ENCODE measurements at places on chromosomes 2 and 18.

DNA sequence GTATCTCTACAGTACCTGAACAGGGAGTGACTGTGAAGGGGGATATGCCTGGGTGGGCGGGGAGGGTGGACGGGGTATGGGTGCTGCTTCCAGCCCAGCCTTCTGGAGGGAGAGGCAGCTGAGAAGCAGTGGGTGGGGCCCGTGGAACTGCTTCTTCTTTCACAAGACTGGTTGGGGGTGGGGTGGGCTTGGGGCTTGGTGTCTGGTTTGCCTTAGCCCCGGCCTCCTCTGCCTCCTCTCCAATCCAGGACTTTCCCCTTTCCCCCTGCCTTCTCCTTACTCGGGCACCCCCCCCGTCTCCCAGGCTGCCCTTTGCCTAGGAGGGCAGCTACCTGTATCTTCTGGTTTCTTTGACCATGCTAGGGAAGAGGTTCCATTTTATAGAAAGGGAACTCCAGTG lies 233.4 kb downstream of the DYSF start:
- DNase-seq, result no peak

DNA sequence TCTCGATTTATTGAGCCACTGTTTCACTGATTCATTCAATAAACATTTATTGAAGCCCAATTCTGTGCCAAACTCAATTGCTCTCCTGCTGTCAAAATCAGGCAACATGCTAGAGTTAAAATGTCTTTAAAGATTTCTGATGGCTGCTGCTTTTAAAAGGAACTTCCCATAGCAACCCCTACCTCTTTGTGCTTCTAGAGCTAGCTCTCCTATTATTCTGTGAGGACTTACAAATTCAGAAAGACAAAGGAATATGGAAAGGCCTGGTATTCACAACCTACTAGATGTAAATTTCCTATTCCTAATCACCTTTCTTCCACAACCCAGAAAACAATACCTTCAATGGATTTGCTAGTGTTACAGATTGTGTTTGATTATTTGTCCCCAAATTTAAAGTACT lies 395.5 kb downstream of the NRXN1 start:
- DNase-seq, result no peak

- DNase-seq, result no peak
These were observed 3.5 kb downstream of the RBM43 start for GRCh38 chr2:151258121-151258520.

GRCh38 chr2:177909962-177910361 lies 162.6 kb downstream of the PDE11A start:
- DNase-seq, result no peak

DNA sequence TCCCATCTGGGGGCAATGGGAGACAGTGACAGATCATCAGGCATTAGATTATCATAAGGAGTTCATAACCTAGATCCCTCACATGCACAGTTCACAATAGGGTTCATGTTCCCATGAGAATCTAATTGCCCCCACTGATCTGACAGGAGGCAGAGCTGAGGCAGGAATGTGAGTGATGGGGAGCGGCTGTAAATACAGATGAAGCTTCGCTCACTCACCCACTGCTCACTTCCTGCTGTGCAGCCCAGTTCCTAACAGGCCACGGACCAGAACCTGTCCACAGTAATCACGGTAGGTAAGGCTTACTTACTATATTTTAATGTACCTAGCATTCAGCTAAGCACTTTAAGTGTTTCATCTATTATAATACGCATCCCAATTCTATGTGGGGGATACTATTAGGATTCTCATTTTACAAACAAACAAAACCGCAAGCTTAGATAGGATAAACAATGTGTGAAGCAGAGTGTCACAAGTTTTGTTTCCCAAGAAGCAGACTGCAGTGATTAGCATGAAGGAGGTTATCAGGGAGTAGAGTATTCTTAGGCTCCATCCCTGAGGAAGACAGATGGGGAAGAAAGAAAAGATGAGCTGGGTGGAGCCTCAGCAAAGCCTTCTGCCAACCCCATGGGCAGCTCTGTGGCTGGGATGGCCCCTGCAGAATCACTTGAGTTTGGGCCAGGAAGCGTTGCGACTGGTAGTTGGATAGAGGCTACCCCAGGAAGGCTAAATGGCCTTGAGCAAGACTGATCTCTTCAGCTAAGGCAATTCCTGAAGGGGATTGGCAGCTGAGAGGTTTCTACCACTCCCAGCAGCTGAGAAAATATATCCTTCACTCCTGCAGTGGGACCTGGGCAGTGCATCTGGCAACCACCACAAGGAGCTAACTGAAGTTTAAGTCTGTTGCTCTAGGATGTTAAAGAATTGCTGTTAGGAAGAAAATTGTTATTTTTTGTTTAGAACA lies 133.1 kb downstream of the MREG start:
- DNase-seq, result no peak

- DNase-seq, result no peak
These were observed 108.7 kb downstream of the FEZ2 start for GRCh38 chr2:36489281-36489680.

- DNase-seq, result peak; percentile 63
These were observed 200.4 kb downstream of the INO80D start for GRCh38 chr2:205885492-205886099.

- no peak for DNase-seq
These were observed 20.0 kb downstream of the KCNIP3 start for GRCh38 chr2:95317123-95317500.

DNA sequence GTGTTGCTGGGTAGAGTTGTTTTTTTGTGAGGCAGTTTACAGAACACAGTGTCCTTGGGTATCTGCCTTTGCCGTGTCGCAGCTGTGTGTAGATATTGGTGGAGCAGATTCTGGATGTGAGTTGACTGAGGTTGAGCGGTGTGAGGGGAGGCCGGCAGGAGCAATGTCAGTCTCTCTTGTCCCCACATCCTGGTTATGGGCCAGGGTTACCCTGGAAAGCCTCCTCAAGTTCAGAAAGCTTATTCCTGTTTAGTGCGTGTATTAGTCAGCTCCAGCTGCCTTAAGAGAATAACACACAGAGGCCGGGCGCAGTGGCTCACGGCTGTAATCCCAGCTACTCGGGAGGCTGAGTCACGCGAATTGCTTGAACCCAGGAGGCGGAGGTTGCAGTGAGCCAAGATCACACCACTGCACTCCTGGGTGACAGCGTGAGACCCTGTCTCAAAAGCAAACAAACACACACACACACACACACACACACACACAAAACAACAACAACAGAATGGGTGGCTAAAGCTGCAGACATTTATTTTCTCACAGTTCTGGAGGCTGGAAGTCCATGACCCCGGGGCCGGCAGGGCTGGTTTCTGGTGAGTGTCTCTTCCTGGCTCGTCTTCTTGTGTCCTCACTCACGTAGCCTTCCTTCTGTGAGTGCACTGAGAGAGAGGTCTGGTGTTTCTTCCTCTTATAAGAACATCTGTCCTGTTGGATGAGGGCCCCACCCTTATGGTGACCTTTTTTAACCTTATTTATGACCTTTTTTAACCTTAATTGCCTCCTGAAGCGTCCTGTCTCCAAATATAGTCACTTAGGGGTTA lies 5.1 kb downstream of the NCK2 start:
- no peak for DNase-seq

DNA sequence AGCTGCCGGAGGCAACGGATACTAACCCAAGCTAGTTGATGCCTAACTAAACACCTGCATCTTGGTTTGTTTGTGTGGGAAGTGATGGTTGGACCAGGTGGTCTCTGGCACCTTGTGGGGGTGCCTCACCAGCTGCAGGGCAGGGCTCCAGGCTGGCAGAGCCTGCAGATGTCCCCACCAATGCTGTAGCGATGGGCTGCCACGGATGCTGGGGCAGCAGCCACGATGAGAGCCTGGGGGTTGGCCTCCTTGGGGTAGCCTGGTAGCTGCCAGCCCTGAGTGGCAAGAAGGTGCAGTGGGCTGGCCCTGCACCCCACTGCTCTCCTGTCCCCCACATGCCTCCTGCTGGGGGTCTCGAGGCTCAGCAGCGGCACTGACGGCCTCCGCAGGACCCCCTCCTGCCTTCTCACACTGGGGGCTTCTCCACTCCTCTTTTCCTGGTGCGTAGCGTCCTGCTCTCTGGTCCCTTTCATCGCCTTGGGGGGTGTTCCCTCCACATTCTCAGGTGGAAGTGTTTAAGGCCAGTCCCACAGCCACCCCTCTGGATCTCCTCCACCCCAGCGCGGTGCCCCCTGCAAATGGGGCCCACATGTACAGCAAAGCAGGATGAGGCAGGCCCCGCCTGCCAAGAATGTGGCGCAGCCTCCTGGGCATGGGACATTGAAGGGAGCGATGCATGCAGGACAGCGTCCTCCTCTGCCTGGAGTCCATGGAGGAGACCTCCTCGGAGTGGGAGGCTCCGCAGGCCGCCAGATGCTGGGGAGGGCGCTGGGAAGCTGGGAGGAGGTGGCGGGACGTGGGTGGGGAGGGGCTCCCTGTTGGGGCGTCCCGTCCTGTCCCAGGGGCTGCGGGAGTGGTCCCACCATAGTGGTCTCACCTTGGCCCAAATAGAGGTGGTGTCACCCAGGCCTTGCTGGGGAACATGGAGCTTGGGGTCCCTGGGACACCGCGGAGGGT lies 173.1 kb downstream of the ASB1 start:
- no peak for DNase-seq

DNA sequence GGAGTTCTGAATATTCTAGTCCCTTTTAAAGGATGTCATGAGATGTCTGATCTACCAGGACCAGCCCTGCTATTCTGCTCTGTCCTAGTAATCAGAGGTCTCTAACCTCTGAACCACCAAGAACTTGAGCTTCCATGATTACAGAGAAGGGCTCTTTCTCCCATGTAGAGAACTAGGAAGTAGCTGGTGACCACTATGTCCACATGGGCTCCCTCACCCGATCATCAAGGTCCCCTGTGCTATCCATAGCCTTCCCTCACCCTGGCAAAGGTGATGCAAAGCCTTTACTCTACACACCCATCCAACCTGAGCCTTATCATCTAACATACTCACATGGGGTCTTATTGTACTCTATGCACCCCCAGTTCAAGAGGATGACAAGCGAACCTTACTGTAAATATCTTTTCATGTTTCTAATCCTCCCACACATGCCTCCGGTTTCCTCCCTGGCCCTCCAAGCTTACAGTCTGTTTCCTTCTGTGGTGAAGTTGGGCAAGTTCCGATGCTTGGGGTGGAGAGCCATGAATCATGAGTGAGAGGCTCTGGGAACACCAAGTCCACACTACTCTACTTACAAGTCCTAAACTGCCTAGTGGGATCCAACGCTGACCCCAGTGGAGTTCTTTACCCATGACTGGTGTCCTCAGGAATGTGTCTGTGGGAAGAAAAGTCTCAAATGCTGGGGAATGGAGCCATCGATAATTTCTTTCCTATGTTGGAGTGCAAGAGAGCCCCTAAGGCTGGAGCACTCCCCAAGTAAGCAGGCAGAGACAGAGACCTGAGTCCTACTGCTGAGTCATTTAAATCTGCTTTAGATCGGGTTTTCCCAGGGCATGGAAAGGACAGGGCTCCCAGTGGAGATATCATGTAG lies 73.3 kb upstream of the KLF7 start:
- DNase-seq, result peak; percentile 37
